Effector memory CD8-positive, alpha-beta T cell (primary cell): ENCODE measurements at places on chromosomes 5 and 9.

- no peak for DNase-seq
Observed at GRCh38 chr5:16886366-16886736, 49.7 kb downstream of the MYO10 start.

GRCh38 chr9:81552581-81552991 lies 136.8 kb downstream of the TLE1 start:
- DNase-seq: no peak

GRCh38 chr9:98873951-98874371 lies 66.5 kb downstream of the GALNT12 start:
- no peak for DNase-seq

DNA sequence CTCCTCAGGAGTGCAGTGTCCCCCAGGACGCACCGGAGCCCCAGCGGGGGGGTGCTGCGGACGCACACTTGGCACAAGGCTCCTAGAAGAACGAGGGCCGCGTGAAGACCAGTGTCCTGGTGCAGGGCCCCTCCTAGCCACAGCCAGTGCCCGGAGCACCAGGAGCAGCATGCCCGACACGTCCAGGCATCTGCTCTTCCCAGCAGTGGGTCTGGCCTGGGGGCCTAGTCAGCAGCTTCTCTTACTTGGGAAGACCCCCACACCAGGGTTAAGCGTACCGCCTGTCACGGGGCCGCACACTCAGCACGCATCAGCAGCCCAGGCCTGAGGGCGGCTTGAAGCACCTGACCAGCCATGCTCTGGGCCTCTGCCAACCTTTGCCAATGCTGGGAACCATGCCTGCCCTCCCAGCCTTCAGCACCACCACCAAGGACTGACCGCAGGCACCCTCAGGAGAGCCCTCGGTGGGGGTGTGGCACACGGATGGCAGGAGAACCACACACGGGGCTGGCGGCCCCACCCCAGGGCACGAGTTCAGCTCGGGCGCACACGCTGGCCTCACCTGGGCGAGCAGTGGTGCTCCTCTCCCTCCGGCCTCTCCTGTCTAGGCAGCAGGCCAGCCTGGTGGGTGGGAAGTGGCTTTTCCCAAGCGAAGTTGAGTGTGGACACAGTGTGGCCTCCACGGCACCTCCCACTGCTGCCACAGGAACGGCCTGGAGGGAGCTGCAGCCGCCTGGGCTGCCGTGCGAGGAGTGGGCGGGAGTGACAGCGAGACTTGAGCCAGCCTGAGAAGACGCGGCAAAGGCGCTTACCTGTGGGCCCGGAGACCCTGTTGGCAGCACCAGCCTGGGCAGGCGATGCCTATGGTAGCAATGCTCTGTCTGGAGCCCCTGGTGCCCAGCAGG lies 12.0 kb upstream of the AJM1 start:
- no peak for DNase-seq

- DNase-seq: no peak
Observed at GRCh38 chr9:83313781-83314180, 224.4 kb downstream of the FRMD3 start.

DNA sequence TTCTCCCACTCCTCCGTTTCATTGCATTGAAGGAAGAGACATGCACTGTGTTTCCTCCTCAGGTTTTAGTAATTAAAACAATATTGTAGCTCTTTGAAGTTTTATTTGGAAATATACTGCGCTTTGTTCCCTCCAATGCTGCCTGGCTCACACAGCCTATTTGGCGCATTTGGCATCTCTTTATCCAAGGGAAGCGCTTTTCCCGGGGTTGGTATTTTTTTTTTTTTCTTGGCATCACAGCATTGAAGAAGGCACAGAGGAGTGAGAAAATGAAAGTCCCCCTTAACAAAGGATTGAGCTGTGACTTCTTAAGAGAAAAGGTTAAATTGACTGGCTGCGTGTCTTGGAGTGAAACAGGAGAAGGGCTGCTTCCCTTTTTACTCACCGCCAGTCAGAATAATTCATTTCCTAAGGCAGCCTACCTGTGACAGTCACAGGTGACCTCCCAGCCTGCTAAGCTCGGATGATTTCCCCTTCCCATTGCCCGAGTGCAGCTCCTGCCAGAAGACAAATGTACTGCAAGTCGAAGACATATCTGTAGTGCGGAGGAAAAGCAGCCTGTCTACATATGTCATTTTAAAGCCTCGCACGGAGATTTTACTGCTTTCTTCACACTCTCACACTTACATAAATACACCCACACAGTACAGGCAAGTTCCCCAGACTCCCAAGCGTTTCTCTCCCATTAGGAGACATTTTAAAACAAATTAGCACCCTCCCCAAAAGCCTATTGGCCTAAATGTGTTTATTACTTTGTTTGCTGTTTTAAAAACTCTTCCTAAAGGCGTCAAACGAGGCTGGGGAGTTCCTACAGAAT lies 665.5 kb upstream of the ZNF608 start:
- no peak for DNase-seq

- no peak for DNase-seq
Observed at GRCh38 chr5:23730023-23730422, 222.6 kb downstream of the PRDM9 start.

DNA sequence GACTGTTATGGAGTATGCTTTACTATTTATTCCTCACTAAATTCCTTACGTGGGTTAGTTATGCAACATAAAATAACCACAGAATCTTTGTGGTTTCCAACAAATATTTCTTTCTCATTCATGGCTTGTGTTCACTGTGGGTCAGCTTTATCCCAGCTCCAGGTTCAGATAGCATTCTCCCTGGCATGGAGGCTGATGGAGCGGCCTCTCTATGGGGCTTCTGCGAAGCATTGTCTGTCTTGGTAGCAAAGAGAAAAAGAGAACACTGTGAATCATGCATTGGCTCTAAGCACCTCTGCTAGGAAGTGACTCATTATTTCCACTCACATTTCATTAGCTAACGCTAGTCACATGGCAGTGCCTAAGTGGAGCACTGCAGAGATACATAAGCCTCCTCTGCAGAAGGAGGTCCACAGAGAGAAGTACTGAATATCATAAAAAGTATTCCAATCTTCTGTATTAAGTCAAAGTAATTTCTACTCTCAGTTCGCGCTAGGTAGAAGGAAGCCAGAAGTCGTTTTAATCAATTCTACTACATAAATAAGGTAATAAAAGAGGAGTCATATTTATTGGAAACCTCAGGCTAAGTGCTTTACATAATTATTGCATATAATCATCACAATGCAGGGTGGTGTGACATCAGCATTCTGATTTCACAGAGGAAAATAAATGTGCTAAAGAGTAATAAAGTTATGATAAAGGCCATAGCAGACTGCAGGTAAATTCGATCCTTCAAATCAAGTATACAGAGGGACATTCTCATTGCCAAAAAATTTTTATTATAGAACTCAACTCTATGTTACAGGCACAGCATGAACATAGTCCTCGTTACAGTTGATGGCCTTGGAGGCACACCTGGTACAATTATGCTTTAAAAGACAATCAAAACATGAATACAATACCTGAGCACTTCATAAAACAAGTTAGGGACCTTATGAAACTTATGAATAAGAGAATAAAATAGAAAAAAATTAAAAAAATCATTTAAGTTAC lies 531.1 kb downstream of the CETN3 start:
- DNase-seq: no peak

DNA sequence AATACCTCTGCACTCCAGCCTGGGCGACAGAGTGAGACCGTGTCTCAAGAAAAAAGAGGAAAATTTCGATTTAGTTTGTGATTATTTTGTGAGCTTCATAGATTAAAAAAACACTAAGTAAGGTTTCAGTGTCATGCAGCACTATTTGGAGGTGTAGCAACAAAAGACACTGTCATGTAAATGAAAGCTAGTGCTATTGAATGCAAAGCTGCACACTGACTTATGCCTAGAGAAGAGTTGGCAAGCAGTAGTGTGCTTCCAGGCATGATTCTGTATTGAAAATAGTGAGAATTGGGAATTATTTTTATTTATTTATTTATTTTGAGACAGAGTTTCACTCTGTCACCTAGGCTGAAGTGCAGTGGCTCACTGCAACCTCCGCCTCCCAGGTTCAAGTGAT lies 34.5 kb downstream of the DDX46 start:
- no peak for DNase-seq

- DNase-seq: no peak
Observed at GRCh38 chr5:1507961-1508658, 15.7 kb downstream of the LPCAT1 start.

DNA sequence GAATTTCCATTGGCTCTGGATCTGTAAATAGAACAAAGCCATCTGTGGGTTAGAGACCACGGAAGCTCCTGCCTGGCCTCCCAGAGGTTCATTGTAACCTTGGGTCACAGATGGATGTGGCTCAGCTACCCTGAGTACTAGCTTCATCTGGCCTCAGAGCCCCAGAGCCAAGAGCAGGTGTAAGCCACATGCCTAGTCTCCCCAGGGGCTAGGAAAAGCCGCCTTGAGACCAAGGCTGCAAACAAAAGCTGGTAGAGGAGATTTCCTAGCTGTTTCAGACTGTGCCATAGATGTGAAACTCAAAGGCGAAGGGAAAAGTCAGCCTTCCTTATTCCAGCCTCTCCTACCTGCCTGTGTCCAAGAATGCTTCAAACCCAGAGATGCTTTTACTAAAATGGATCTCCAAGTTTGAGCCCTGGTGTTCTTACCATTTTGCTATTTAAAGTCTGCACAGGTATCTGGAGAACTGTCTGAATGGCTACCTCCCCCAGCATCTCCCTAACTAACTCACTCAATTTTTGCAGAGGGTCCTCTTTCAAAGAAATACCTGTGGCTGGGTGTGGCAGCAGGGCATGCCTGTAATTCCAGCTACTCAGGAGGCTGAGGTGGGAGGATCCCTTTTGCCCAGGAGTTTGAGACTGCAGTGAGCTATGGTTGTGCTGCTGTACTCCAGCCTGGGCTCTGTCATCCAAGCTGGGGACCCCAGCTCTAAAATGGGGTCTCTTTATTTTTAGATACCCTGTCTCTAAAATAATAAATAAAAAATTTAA lies 42.3 kb upstream of the MAP1B start:
- no peak for DNase-seq

- no peak for DNase-seq
Observed at GRCh38 chr9:6121707-6122106, 93.9 kb upstream of the IL33 start.

DNA sequence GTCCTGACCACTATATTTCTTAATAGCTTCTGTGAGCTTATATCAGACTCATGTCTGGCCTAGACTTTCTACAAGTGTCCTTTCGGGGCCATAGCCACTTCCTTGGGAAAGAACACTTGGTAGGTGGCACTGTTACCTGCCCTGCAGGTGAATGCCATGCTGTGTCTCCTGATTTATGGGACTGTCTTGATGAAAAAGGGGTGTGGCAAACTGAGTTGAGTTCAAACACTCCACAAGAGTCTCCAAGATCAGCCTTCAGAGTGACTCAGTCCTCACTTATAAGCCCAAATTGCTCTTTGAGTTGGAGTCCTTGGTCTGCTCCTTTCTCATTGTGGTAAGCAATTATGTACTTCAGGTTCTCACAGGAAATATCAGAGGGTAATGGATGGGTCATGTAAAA lies 9.9 kb upstream of the ANKHD1 start:
- DNase-seq: no peak

GRCh38 chr5:54754420-54754819 lies 231.0 kb downstream of the ESM1 start:
- no peak for DNase-seq

DNA sequence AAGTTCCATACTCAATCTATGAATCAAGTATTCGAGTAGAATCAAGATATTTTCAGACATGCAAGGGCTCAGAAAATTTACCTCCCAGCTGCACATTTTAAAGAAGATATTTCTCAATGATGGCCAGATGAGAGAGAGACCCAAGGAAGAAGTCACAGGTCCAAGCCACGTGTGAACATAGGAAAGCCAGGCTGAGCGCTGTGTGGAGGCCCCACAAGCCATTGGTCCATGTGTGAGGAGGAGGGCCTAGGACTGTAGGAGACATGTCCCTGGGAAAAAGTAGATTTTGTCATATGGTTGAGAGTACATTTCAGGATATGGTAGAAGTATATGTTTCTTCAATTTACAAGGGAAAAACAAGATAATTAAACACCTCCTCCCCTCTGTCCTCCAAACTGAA lies 115.8 kb upstream of the RPS23 start:
- DNase-seq: no peak

DNA sequence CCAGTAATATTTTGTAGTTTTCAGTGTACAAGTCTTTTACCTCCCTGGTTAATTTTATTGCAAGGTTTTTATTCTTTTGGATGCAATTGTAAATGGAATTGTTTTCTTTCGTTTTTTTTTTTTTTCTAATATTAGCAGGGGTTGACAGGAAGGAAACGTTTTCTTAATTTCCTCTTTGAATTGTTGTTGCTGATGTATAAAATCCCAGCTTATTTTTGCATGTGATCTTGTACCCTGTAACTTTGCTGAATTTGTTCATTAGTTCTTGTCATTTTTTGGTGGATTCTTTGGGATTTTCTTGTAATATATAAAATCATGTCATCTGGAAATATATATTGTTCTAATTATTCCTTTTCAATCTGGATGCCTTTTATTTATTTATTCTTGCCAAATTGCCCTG lies 65.0 kb upstream of the ANKH start:
- DNase-seq: no peak

- no peak for DNase-seq
Observed at GRCh38 chr5:143543358-143544255, 140.1 kb upstream of the NR3C1 start.

DNA sequence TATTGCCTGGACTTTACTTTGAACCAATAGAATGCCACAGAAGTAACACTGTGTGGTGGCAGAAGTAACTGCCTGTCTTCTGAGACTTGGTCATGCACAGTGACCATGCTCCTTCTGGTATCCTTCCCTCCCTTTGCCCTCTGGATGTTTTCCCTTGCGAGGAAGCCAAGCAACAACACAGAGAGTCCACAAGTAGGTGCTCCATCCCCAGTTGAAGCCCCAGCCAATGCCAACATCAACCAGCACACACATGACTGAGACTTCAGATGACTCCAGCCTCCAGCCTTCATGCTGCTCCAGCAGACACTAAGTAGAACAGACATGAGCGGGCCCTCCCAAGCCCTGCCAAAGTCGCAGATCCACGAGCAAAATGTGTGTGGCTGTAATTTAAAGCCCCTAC lies 129.6 kb downstream of the EPB41L4A start:
- DNase-seq: no peak

GRCh38 chr5:72084876-72085275 lies 22.4 kb upstream of the MAP1B start:
- DNase-seq: no peak

- DNase-seq: no peak
Observed at GRCh38 chr5:118775790-118776499, 212.4 kb downstream of the DTWD2 start.

DNA sequence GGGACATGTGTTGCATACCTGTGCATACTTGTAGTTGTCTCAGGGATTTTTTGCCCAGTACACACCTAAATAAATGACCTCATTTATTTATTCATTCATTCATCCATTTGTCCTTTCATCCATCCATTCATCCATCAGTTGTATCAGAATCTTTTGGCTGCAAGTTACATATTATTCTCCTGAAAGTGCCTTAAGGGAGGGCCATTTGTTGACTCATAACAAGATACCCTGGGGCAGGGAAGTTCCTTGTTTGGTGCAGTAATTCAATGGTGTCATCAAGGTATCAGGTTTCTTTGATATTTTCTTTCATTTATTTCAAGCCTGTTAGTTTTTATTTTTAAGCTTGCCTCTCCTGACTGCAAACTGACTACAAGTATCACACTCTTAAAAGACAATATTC lies 597.9 kb upstream of the TLE4 start:
- DNase-seq: no peak

- no peak for DNase-seq
Observed at GRCh38 chr5:118580949-118581348, 407.4 kb downstream of the DTWD2 start.

- no peak for DNase-seq
Observed at GRCh38 chr9:36136894-36137391, 410 bp downstream of the GLIPR2 start.

- DNase-seq: no peak
Observed at GRCh38 chr9:114953959-114954358, 23.6 kb upstream of the TNFSF8 start.
